Activated CD4-positive, CD25-positive, alpha-beta regulatory T cell treated with anti-CD3 and anti-CD28 coated beads, Interleukin-2, amount 50 U/mL, for 72 hours (primary cell): ENCODE measurements at places on chromosomes 2 and 18.

DNA sequence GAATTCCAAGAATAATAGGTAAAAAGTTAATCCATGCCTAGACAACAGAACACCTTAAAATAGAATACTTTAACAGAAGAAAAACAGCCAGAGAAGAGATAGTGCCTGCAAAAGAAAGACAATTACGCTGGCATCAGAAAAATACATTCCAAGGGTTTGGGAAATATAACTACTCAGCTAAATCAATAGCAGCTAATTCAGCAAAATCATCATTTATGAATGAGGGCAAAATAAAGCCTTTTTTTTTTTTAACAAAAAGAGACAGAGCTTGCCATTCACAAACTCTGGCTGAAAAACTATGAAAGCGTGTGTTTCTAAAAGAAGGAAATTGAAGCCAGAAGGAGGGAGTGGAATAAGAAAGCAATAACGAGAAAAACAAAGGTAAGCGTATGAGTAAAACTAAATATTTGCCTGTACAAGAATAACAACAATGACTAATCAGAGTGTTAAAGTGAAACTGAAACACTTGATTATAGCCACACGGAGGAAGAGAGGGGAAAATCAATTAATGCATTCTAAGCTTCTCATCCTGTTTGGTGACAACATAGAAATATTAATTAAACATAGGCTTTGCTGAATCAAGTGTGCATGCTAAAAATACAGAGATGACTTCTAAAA is 90.2 kb downstream of the EHD3 start:
- DNase-seq, result no peak

DNA sequence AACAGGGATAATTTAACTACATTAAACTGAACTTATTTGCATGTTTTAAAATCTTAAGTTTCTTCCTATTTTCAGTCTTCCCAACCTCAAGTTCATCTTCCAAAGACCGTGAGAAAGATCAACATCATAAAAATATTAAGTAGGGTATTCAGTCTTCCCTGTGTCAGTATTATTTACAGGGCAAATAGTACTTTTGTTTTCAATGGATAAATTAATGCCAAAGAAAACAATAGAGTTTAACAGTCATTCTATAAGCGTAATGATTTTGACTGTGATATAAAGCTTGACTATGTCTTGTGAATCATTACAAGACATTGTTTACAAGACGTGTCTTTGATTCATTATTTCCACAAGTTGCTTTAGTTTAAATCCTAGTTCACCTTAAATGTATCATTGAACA is 48.0 kb upstream of the NRXN1 start:
- no peak for DNase-seq

GRCh38 chr2:197799068-197799467 is 5.3 kb upstream of the PLCL1 start:
- DNase-seq, result no peak

DNA sequence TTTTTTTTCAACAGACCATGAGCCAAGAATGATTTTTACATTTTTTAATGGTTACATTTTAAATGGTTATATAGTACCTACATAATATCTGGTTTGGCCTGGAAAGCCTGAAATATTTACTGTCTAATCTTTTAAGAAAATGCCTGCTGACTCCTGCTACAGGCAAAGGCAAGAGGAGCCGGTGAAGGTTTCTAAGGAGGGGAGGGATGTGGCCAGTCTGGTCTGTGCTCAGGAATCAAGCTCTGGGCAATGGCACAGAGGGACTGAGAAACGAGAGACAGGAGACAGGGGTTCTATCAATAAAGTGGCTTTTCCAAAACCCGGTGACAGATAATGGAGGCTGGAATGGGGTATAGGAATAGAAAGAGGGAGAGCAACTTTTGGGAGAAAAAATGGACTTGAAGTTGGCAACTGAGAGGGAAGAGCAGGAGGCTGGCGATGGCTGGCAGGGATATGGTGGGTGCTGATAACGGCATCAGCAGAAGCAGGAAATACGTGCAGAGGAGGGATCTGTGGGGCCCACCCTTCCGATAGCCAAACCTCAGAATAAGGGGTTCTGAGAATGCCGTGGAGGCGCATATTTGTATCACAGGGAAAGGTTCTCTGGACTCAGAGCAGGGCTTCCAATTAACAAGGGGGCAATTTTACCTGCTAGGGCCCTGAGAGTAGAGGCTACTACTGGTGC is 64.0 kb upstream of the DNMT3A start:
- no peak for DNase-seq

GRCh38 chr2:235954281-235954680 is 213.9 kb downstream of the GBX2 start:
- DNase-seq, result no peak

- DNase-seq, result no peak
Measured at GRCh38 chr2:175817221-175817620, 184.8 kb downstream of the LNPK start.

DNA sequence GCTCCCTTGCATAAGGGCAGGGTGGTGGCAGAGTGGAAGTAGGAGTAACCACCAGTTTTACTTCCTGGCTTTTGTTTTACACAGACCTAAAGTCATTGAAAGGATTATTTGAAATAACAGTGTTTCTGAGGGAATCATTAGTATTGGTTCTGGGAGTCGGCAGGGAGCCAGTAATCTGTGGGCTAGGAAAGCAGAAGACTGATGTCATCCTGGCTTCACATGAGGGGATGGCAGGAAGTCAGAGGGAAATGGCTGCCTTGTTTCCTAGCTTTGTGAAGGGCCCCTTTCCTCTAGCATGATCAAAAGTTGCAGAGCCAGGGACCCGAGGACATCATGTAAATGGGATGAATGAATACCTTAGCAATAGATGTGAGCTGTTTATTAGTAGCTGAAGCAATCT is 792.6 kb downstream of the CPS1 start:
- no peak for DNase-seq

GRCh38 chr2:24233321-24233720 is 58.5 kb downstream of the FAM228A start:
- DNase-seq, result no peak

DNA sequence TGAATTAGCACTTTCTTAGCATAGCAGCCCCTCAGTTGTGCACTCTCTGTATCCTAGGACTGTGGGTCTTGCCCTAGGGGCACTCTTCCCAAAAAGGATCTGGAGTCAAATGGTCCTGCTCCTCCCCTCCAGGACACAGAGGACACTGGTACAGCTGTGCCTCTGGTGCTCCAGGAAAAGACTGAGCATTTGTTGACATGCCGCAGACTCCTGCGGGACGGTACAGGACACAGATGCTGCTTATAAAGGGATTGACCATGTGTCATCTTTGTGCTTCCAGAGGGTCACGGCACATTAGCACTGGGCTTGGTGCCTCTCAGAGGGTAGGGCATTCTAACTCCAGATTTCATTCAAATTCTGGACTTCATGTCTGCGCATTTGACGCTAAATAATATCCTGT is 110.5 kb downstream of the KLF7 start:
- DNase-seq, result no peak

GRCh38 chr2:132937629-132938028 is 267.6 kb upstream of the LYPD1 start:
- no peak for DNase-seq

DNA sequence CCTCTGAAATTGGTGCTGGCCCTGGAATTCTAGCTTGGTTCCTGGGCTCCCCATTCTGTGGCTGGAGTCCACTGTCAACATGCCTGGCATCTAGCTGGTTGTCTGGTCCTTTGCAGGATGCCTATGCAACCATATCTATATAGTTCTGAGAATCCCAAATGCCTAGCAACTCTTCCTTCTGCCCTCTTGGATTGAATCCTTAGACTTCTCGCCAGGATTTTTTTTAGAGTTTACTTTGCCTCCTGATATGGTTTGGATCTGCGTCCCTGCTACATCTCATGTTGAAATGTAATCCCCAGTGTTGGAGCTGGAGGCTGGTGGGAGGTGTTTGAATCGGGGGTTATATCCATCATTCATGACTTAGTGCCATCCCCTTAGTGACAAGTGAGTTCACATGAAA is 65.0 kb upstream of the LYPD1 start:
- DNase-seq, result no peak

DNA sequence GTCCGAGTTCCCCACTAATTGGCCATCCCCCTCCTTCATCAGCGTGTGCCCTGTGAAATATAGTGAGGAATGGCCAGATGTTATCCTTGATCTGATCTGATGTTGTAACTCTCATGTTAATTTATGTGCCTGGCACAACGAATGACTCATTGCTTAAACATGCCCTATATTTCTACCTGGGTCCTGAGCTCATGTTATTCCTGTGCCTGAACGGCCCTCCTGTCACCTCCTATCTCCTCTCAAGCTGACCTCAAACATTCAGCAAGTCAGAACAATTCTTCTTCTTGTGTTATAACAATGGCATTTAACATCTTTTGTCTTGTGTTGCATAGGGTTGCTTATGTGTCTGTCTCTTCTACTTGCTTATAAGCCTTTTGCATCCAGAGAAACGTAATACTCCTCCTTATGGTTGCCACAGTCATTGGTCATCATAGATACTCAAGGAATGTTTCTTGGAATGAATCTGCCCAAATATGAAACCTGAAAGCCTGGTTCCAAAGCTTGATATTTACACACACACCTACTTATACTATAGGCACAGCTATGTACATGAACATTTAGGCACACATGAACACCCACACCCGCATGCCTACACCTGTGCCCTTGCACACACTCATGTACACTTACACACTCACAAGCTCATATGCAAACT is 80.2 kb upstream of the PHLPP1 start:
- no peak for DNase-seq

DNA sequence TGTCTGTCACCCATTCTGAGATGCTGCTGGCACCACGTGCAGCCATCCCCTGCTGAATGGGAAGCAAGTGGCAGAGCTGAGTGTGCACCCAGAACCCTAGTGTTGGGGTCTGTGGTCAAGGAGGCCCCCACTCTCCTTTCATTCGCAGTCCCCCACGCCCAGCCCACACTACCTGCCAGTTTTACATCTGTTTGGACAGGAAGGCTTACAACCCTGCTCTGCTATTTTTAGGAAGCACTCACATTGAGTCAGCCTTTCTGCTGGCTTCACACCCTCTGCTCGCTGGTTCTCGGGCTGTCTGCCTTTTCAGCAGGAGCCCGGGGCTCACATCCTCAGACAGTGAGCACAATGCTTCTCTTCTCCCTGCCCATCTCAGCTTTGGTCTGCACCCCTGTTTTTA is 10.7 kb upstream of the ADCY3 start:
- DNase-seq, result no peak

- DNase-seq, result no peak
Measured at GRCh38 chr18:41343808-41344207, 611.2 kb upstream of the PIK3C3 start.

DNA sequence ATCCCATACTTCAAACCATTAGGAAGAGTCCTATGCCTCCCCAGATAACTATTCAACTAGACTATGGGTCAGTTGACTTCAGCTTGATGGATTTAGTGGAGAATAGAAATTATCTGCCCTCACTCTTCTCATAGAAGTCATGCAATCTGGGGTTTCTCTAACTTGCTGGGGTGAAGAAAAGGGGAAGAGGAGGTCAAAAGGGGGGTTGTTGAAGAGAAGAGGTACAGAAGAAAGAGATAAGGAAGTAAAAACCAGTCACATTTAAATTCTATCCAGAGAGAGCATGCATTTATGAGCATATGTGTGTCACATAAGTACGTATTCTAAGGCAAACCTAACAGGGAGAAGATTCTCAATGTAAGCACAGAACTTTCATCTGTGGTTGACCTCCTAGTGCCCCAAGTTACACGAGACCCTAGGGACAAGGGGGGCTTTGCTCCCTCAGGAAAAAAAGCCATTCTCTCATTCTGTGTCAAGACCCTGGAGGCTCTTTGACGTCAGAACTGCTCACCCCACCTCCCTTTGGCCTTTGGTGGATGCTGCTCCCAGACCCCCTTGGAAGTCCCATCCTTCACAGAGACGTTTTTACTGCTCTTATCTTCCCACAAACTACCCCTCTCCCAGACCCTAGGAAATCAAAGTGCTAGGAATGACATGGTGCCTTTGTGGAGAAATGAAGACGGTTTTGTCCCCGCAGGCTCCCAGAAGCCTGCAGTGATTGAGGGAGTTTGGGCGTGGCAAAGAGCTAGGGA is 236.8 kb upstream of the TNP1 start:
- DNase-seq, result no peak

GRCh38 chr2:101360232-101360631 is 27.1 kb downstream of the CREG2 start:
- DNase-seq, result no peak

GRCh38 chr18:62033207-62033606 is 140.4 kb upstream of the RNF152 start:
- DNase-seq, result no peak
